ENCODE measurements at places on chromosomes 16 and 17.
A peak's percentile ranks its signal among the peaks of the same experiment; 100 is the strongest.

GRCh38 chr16:73231944-73232554 is 184.1 kb upstream of the ZFHX3 start:
- no peak for DNase-seq

DNA sequence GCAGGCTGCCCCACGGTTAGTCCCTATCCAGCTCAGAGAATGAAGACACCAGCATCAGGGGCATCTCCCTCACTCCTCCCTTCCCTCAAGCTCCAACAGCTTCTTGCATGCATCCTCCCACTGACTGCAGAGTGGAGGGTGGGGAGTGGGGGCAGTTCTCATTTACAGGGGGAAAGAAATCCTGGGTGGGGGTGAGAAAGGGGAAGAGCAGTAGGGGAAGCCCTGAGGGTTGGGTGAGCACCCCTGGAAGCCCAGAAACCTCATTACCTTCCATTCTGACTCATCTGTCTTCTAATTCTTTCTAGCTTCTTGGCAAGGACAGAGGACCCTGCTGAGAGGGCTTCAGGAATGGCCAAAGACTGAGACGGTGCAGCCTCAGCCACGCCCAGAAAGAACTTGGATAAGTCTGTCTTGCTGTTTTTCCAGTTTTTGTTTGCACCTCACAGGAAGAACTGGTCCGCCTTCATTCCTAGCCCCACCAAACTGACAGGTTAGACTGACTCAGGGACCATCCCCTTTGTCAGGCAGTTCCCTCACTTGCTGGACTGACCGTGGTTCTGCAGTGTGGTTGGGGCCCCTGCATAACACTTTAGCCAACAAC is 52.5 kb upstream of the WSB1 start:
- DNase-seq = no peak

- DNase-seq = no peak
Observed at GRCh38 chr16:67024384-67025209, 4.4 kb upstream of the CBFB start.

- no peak for DNase-seq
Observed at GRCh38 chr17:77723071-77723908, 235.2 kb upstream of the TNRC6C start.

- no peak for DNase-seq
Observed at GRCh38 chr17:34382621-34383124, 19.6 kb upstream of the CCL1 start.

DNA sequence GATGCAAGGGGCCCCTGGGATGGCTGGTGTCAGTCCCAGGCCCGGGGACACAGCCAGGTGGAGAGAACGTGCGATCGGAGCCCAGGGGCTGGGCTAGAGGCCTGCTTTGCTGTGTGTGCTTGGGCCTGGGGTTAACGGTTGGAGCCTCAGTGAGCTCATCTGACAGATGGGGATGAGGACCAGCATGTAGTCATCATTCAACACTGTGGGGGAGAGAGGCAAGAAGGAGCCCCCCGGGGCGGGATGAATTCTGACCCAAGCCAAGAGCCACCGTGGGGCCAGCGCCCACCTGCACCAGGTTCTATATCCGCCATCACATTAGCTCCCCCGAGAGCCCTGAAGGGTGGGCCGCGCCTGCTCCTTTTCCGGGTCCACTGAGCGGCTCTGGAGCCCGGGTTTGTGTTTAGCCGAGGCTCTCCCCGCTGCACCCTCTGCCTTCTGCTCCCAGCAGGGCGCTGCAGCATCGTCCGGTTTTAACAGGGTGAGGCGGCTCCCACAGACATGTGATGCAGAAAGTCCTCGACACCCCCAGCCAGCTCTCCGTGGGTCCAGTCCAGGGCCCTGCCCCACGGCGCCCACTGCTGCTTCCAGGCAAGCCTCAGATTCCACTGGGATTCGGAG is 365.7 kb downstream of the SEC14L1 start:
- no peak for DNase-seq

GRCh38 chr16:67028167-67028695 is 718 bp upstream of the CBFB start:
- DNase-seq = no peak

DNA sequence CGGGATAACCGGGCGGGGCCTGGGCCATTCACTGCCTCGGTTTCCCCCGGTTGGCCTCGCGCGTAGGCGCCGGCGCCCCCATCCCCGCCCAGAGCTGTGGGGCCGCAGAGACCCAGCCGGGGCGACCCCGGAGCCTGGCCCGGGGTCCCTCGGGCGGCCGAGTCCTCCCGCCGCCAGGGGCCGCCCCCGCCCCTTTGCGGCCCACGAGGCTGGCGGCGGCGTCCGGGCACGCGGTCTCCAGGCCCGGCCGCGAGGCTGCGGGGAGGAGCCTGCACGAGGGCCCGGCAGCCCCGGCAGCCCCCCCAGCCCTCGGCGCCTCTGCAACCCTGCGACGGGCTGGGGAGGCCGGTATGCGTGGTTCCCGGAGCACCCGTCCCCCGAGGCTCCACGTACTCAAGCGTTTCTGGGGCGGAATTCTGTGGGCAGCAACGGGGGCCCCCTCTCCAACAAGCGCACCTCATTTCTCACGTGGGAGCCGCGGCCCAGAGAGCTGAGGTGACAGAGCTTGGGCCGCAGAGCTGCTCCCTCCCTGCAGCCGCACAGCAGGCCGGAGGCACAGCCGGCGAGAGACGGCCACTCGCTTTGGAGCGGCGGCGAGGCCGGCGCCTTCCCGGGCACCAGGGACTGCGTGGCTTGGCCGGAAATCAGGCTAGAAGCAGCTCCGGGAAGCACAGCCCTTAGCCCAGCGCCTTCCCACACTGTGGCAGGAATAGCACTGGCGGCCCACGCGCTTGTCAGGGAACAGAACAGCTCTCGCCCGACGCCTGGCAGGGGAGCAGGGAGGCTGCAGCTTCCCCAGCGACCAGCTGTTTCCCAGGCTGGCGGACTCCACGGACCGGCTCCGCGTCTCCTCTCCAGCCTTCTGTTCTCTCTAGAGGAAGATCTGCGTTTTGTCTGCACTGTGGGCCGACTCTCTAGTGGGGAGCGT is 867 bp upstream of the LIMD2 start:
- peak; percentile 74 for DNase-seq

GRCh38 chr17:49146620-49147306 is 14.2 kb downstream of the B4GALNT2 start:
- no peak for DNase-seq

GRCh38 chr16:17271687-17272086 is 199.1 kb downstream of the XYLT1 start:
- no peak for DNase-seq

DNA sequence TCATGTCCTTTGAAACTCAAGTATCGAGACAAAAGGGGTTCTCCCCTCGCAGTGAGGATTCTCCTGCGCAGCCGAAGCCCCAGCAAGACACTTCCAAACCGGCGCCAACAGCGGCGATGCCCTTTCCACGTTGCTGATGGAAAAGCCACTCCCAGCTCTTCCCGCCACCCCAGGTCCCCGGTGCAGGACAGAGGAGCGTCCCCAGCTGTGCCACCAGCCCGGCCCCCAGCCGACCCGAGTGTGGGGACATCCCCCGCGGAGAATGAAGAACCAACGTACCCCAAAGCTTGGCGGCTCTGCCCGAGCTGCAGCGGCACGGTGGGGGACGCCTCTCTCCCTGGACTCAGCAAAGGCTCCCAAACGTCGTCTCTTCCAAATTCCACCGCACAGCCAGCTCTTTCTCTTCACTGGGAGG is 573 bp downstream of the CHST6 start:
- no peak for DNase-seq

DNA sequence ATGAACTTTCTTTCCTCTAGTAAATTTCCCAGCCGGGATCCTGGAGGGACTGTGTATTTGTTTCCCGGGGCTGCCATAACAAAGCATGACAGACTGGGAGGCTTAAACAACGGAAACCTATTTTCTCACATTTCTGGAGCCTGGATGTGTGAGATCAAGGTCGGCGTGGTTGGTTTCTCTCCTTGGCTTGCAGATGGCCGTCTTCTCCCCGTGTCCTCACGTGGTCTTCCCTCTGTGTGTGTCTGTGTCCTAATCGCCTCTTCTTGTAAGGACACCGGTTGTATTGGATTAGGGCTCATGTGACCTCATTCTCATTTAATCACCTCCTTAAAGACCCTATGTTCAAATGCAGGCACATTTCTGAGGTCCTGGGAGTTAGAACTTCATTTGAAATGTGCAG is 22.0 kb upstream of the USP10 start:
- no peak for DNase-seq

GRCh38 chr16:11755022-11755760 is 12.5 kb upstream of the TXNDC11 start:
- DNase-seq = no peak

GRCh38 chr16:55494994-55495421 is 13.9 kb upstream of the LPCAT2 start:
- DNase-seq = peak; percentile 47

GRCh38 chr17:81084680-81085419 is 49.9 kb downstream of the BAIAP2 start:
- DNase-seq = no peak

DNA sequence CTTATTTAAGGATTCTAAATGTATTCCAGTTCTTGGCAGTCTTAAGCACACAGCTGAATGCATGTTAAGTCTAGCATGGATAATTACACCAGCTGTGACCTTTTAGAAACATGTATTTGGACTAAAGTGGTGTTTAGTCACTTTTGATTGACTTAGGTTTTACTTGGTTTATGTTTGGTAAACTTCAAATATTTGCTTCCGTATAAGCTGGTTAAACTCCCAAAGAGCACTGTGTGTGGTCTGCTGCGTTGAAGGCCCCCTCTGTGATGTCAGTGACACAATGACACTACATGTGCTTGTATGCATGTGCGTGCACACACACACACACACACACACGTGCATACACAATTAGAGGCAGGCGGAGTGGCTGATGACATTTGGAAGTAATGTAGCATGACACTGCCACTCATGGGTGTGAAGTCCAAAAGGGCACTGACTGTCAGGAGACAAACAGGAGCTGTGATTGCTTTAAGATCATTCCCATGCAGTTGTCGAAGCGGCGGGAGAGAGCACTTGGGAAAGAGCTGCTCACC is 156.1 kb upstream of the CDH13 start:
- peak; percentile 19 for DNase-seq

DNA sequence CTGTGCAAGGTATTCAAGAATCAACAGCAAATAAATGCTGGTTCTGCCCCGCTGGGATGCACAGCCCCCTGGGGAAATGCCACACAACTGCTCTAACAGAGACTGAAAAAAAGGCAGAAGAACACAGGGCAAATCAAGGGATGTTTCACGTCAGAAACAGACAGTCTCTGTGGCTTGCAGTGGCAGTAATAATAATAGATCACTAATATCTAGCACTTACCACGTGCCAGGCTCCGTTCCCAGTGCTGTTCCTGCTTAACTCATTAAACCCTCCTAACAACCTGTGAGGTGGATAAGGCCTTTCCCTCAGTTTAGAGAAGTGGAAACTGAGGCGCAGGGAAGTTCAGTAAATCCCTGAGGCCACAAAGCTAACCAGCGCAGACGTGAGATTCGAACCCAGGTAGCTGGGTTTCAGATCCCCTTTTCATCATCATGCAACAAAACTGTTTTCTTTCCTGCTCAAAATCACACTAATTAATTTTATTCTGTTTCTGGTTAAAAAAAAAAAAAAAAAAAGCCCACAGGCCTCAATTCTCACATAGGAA is 36.7 kb downstream of the ARHGAP17 start:
- DNase-seq = no peak

DNA sequence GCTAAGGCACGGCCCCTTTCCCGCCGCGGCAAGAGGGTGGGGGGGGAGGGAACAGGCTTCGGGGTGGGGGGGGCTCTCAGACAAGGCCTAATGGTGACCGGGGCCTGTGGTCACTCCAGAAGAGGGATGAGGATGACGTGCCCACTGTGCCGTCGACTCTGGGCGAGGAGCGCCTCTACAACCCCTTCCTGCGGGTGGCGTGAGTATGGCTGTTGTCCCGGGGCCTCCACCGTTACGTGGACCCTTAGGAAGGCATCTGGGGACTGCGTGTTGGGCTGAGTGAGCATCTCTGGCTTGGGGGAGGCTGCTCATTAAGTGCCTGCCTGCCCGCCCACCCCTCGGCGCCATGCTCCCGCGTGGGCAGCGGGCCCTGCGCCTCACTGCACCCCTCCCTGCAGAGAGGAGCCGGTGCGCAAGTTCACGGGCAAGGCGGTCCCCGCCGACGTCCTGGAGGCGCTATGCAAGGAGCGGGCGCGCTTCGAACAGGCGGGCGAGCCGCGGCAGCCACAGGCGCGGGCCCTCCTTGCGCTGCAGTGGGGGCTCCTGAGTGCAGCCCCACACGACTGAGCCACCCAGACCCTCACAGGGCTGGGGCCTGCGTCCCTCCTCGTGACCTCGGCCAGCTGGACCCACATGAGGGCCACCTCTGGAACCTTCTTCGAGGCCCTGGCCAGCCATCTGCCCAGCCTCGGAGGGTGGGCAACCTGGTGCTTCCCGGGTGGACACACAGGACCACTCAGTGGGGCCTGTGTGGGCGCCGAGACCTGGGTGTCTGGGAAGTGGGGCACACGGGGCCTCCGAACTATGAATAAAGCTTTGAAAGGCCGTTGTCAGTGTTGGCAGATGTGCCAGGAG is 2.2 kb downstream of the HAGHL start:
- DNase-seq = no peak

DNA sequence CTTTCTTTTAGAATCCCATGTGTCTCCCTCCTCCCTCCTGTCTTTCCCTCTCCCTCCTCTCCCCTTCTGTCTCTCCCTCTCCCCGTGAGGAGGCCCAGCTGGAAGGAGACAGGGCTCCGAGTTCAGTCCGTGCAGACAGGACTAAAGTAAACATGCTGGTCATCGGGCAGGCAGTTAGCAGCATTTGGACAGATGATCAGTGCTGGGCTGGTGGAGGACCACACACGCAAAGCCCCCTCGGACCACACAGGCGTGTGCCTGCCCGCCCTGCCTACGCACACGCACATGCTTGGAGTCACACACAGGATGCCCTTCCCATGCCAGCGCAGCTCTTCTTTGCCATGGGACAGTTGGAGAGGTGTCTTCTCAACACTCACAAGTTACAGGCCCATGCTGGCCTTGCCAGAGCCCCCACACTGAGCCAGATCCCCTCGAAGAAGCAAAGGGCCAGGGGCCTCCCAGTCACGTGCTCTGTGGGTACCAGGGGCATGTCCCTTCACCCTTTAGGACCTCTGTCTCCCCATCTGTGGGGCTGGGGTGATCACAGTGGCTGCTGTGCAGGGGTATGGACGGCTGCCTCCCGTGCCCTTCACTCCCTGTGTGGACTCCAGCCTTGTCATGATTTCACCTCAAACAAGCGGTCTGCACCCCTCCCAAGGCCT is 215.7 kb upstream of the FOXF1 start:
- no peak for DNase-seq

Measured in neural progenitor cell (in vitro differentiated cells).